ENCODE measurements at places on chromosomes 3 and 15.

DNA sequence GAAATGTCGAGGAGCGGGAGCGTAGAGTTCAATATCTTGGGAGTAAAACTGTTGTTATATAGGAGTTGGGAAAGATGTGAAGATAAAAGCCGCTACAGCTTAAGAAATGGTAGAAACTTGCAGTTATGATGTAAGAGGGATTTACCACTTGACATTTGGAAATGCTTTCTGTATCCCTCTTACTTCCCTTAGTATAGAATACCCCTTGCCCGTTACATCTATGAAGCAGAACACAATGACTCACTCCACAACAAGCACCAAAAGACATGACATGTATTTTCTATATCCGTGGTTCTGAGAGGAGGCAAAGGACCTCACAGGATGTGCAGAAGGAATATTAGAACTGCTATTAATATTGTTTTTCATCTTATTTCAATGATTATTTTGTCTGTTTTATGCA, 254.2 kb upstream of the NR2F2 start:
- DNase-seq, result no peak

- DNase-seq, result no peak
Measured at GRCh38 chr3:105327662-105328337, 38.9 kb upstream of the ALCAM start.

DNA sequence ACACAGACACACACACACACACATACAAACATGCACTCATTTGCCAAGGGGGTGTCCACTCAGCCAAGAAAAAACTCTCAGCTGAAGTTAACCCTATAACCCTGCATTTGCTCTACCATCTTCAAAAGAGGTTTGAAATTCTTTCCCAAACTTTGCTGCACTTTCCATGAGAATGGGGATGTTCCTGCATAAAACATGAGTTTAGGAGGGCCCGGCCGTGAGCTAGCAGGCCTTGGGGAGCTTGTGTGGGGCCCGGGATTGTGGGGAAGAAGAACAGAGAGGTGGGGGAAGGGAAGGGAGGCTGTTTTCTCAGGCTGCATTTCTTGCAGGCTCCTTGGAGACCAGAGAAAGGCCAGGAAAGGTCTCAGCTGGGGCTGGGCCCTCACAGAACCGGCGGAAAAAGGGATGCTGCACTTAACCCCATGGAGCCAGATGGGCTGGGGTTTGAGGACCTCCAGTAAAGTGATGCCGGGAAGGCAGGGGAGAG, 40.8 kb downstream of the SEMA5B start:
- DNase-seq, result peak; percentile 32

DNA sequence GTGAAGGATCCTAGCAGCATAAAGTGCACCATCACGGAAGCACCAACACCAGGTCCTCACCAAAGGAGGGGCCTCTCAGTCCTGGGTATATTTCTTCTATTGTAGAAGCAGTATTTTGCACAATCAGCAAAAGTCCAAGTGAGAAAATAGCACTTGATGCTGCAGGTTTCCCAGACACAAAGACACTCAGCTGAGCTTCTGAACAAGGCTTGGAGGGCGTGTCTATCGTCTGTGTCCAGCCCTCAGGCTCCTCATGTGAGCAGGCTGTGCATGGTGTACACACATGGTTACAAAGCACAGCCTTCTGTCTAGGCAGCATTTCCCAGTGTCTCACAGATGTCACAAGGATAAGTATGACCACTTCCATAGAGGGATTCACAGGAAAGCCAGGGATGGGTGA, 98.3 kb upstream of the SPATA12 start:
- no peak for DNase-seq

GRCh38 chr3:124113485-124113884, 121.6 kb upstream of the ROPN1 start:
- no peak for DNase-seq

- no peak for DNase-seq
Measured at GRCh38 chr3:143571548-143571947, 276.7 kb downstream of the SLC9A9 start.

- DNase-seq, result peak; percentile 58
Measured at GRCh38 chr3:4271834-4272233, 31.3 kb upstream of the SETMAR start.

DNA sequence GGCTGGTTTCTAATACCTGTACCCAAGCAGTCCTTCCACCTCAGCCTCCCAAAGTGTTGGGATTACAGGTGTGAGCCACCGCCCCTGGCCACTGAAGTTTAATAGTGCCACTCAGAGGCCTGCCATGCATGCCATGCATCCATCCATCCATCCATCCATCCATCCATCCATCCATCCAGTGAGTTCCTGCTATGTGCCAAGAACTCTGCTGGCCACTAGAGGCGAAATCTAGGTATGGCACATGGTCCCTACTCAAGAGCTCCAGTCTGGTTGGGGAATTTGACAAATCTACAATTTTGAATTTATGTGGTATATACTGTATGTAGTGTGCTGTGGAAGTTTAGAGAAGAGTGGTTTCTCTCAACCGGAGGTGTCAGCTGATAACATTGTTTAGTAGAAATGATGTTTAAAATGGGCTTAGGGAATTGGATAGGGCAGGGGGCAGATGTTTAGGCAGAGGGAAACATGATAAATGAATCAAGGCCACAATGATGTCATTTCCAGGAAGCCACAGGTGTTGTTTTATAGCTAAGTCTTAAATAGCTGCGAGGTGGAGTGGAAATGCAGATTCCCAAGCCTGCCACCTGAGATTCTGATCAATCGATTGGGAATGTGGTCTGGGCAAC, 384.4 kb upstream of the C2CD4B start:
- DNase-seq, result peak; percentile 56

DNA sequence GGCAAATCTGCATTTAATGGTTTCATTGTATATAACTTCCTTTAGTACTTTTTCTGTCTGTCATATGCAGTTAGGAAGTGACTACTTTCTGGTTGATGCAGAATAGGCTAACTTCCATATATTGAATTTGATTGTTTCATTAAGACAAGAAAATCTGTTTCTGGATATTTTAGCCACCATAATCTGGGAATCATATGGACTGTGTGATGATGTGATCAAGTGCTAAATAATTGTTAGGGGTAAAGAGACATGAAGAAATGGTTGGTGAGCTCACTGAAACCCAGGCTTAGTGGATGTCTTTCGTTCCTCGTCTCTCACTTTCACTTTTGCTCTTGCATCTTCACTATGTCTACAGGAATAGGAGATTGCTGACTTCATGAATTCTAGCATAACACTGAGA, 3.5 kb upstream of the MNS1 start:
- DNase-seq, result no peak

- DNase-seq, result no peak
Measured at GRCh38 chr3:123740391-123740822, 143.7 kb downstream of the MYLK start.

DNA sequence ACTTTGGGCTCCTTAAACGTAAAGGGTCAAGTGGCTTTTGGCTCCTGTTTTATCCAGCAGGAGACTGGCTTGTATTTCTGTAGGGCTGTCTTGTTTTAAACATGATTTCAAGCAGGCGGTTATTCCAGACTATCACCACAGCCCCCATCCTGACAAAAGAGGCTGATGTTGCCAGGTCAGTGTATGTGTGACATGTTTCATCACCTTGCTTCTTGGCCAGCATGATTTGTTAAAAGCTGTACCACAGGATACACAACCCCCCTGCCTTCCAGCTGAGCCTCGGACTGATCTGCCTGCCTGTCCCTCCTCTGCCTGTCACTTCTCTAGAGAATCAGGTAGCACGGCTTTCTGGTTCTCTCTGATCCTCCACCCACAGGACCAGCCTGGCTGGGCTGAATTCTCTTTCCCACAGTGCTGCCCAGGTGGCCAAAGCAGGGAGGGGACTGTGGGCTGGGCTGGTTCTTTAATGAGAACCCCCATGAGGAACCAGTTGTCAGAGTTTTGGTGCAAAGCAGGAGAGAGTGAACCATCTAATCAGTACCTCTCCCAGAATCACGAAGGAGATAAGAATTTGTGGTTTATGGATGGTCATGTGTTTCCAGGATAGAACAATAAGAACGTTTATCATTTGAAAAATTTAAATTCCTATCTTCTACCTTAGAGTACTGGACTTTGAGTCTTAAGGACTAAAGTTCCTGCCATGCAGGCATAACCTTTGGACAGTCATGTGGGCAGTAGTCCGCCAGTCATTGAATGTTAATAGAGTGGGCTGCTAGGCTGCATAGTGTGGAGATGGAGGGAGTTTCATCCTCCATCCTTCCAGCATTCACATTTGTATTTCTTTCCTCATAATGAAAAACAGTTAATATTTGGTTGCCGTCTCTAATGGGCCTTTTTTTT, 8.8 kb downstream of the ABHD6 start:
- DNase-seq, result no peak

GRCh38 chr15:84817466-84818081, 418 bp downstream of the ALPK3 start:
- peak; percentile 72 for DNase-seq

GRCh38 chr3:44962621-44963393, 13.2 kb downstream of the ZDHHC3 start:
- DNase-seq, result no peak

- no peak for DNase-seq
Measured at GRCh38 chr3:160444411-160444810, 5.2 kb downstream of the TRIM59 start.

DNA sequence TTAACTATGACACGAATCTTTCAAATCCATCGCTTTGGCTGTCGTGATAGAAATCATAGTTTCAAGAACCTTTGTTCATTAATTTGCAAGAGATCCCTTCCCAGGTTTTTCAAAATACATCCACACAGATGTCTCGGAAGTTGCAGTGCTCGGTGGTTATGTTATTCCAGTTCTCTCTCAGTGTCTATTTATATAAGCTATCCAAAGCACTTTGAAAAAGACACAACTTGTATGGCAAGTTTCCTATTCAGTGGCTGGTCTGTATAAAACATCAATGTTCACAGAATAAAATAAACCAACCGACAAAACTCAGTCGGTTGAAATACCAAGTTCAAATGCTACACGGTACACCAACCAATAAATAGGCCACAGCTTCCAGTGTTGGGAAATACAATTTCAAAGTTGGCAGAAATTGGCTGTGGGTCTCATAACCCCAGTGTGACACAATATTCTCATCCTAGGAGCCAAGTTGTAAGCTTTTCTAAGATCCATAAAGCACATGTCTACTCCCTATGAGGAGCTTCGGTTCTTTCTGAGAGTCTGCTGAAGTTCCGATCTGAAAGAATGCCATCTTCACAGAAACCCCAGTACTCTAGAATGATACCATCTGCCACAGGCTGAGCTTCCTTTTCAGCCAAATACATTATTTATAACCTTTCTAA, 23.7 kb downstream of the SATB1 start:
- no peak for DNase-seq

GRCh38 chr15:37934340-37934739, at the start of gene TMCO5A:
TMCO5A (plus strand) TSS chr15:37934640; CDS start chr15:37936324, 1,684 bp downstream.
- no peak for DNase-seq

DNA sequence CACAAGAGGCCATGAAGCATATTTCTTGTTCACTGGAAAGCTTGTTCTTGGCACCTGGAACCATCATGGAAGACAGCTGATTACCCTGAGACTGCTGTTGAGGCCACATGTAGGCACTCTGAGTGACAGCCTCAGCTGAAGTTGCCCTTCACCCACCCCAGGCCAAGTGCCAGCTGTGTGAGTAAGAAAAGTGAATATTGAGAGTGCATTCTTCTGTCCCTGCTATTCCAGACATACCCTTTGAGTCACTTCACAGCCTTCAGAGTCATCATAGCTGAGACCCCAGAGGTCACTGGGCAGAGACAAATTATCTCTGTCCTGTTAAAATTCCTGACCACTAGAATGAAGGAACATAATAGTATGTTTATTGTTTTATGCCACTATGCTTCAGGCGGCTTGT, 79.6 kb downstream of the NFKBIZ start:
- no peak for DNase-seq

DNA sequence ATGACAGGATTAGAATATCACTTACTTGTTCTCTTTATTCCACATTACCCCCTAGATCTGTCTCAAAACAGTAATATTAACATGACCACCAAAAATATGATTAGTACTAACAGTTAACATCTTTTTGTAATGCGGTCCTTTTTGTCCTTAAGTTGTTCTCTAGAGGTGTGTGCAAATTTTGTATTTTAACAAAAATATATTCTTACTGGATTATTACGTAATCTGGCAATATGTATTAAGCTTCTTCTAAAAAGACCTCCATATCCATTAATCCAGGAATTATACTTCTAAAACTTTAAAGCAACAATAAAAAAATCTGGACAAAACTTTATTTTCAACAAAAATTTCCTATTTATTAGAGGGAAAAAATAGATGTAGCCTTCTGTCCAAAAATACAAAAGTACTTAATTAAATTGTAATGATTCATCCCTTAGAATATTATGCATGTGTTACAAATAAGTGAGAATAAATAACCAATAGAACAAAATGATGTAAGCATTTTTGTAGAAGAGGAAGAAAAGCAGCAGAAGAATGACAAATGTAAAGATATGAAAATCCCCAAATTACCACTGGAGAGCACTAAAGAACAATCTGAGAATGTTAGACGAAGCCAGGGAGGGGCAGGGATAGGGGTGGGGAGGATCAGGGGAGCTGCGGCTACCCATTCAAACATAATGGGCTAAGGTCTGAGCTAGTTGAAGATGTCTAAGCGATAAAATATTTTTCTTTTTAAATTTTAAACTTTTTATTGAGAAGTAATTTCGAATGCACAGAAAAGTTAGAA, 945.6 kb downstream of the MCTP2 start:
- peak; percentile 17 for DNase-seq

DNA sequence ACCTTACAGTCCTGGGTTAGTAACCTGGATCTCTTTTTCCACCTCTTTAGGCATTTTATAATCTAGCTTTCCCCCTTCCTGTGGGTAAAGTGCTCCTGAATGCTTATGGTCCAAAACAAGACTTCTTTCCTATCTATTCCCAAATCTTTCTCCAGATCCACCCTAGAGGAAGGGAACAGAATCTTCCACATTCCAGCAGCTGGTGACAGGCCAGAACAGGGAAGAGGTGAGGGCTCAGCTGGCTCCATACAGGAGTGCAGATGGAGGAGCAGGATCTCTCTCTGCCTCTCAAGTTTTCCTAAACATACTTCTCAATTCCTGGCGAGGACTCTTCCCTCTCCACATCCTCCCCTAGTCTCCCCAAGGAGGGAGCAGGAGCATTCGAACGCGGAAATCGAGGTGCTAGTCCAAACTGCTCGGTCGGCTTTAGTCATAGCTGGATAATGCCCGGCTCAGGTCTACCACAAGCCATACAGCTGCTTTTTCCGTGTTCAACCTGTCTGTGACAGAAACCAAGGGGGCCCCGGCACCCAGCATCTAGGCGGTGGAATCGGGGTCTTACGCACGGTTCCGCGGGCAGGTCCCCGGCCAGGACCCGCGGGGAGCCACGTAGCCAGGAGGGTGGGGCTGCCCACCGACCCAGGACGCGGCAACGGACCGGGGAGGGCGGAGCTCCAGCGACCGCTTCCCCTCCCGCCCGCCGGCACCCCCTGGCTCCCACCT, 4.0 kb downstream of the RASSF1 start:
- peak; percentile 37 for DNase-seq

DNA sequence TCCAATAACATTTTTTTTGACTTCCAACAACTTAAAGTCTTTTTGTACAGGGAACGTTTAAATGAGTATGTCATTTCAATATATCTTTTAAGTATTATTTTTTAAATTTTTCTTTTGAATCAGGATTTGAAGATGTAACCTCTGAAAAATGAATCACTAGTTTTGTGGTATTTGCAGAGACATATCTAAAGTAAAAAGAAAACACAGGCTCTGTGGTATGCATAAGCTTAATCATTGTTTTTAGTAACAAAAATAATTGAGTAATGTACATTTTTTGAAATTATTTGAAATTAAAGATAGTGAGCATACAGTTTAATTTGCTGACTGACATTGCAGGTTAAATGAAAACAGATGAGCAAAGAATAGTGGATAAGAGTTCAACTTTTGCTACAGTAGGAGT, 531.3 kb downstream of the ROBO1 start:
- no peak for DNase-seq

GRCh38 chr15:98690272-98690950, 42.1 kb downstream of the IGF1R start:
- DNase-seq, result no peak

Data from neural progenitor cell (in vitro differentiated cells).